ENCODE measurements at places on chromosomes 3 and 15. TPM values are rescaled to one million over a fixed set of nuclear protein-coding genes. Genes with fewer than 3 reads are reported as not detected.
A peak's percentile ranks its signal among the peaks of the same experiment; 100 is the strongest.

DNA sequence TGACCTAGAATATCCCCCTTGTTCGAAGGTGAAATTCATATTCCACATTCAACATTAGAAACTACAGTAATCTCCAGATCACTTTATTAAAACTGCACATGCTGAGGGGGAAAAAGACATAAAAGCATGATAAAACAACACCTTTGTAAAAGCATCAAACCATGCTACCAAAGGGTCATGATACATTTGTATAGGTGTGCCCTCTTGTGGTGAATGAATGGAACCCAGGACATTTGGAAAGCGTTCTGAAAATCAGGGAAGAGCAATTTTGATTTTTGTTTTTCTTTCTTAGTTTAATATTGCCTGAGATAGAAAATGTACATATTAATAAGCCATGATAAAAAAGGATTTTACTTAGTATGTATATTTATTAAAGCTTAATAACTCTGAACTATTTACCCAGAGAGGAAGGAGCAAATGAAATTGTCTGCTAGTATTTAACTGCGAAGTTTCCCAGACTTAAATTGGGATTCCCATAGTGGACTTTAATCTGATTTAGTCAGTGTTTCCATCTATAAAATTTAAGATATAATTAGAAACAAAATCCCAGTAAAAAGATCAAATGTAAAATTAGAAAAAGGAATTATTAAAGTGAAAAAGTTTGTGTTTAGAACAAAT, 105.8 kb upstream of the ARL6 start:
- DNase-seq = no peak

DNA sequence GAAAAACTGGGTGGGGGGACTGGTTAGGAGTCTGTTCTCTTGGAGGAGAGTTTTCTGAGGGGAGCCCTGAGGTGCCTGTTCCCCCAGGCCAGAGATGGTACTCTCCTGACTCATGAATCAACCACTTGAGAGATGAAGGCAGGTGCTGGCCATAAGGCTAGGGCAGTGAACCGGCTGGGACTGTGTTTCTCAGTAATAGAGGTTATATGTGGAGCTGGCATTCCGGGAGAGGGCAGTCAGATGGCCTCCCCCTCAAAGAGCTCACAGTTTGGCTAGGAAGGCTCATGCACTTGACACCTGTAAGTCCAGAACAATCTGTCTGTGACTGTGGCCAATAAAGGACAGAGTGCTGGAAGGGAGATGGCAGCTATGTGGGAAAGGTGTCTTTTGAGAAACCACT, 10.0 kb upstream of the SCN10A start:
- no peak for DNase-seq

GRCh38 chr3:45491344-45491743, 103.0 kb downstream of the LARS2 start:
- DNase-seq = no peak

Gene ECE2
- not detected for total RNA-seq

- DNase-seq = no peak
These were observed 112.4 kb upstream of the BHLHE40 start for GRCh38 chr3:4866866-4867265.

DNA sequence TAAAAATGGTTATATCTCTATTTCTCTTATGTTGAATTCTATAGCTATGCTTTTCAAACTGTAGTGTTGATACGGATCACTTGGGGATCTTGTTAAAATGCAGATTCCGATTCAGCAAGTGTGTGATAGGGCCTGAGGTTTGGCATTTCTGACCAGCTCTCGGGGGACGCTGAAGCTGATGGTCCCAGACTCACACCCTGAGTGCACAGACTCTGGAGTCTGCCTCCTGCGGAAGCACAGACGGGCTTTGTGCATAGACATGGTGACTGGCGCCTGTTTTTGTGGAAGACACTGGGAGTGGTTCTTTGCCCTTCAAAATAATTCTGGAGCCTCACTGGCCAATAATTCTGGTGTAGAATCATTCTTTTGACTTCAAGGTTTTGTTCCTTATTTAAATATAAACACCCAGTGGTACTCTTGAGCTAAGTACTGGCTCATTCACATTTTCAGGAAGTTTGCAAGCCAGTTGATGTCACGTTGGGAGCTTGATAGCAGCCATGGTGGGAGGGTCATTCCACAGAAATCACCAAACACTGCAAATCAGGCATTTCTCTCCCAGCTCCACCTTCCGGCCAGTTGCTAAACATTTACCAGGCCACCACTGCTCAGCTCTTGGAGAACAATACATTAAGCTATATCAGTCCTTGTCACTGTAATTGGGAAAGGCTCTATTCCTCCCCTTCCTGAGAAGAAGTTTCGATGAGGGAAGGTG, 19.2 kb downstream of the CLDN11 start:
- DNase-seq = no peak

GRCh38 chr3:135565546-135565945, 400.0 kb upstream of the PPP2R3A start:
- no peak for DNase-seq

Gene MINAR1
- 1.1 TPM for total RNA-seq

Gene KBTBD12
- total RNA-seq = 1.5 TPM

GRCh38 chr15:54707805-54708752, 488.7 kb downstream of the RSL24D1 start:
- DNase-seq = no peak

DNA sequence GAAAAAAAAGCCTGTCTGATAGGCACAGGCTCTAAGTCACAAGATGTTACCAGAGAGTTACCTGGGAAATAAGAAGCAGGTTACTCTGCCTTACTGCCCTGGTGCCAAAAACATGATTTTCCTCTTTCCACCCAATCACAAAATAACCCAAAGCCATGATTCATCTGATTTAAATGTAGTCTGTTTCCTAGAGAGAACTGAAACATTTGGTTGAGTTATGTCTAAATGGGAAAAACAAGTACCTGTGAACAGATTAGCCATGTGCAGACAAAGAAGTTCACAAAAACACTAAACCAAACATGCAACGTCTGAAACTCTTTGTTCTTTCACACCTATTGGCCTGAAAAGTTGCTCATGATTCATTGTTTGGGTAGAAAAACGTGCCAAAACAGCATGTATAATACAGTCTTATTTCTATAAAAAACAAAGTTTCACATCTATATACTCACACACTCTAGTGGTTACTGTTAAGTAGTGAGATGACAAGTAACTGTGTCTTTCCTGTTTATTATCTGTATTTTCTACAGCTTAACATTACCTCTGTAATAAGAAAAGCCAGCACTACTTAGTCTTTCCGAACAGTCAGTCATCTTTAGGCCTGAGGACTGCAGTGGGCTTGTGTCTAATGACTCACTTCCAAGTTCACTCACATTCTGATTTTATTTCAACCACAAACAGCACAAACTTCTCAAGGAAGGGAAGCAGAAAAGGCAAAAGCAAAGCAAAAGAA, 30.2 kb downstream of the FAM174B start:
- no peak for DNase-seq

DNA sequence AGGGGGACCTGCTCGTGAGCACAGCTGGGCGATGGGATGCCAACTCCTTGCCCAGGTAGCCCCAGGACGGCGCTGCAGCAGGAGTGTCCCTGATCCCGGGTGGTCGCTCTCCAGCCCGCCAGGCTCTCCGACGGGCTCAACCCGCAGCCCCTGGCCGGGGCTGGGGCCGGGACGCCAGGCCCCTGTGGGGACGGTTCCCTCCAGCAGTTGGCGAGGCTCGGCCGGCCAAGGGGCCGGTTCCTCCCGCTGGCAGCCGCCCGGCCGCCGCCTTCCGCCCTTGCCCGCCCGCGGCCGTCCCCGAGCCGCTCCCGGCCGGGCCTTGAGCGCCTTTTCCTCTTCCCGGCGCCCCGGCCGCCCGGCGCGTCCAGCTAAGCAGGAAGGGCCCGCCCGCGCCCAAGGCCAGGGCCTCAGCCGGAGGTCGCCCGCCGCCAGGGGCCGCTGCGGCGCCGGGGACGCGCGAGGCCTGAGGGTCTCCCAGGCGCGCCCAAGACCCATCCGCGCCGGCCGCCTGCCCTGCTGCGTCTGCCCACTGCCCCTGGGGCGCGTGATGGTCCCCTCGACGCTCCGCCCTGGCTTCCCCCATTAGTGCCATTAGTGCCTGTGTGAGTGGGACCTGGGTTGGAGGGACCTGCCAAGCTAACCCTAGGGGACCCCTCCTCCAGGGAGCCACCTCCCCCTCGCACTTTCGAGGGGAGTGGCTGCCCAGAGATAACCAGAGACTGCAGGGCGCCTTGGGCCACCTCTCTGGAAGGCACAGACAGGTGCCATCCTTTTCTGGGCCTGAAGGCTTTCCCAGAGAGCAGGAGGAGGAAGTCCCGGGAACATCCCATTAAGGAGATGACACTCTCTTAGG, 106.4 kb downstream of the FBLN2 start:
- peak; percentile 31 for DNase-seq

DNA sequence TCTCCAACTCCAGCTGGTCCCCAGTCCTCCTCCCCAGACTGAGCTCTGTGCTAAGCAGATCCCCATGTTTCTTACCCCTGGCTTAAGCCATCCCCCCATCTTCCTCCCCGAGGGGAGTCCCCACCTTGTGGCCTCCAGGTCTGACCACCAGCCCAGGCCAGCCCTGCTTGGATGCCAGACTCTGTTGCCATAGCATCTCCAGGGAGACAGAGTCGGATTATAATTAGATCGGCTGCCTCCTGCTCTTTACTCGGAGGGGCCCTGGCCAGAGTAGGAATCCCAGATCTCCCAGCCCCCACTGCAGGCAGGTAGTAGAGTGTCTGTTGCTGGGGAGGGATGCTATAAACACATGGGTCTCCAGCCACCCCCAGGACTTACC, 2.4 kb downstream of the KLHDC8B start:
- no peak for DNase-seq

Gene PRR20G
- total RNA-seq = not detected

DNA sequence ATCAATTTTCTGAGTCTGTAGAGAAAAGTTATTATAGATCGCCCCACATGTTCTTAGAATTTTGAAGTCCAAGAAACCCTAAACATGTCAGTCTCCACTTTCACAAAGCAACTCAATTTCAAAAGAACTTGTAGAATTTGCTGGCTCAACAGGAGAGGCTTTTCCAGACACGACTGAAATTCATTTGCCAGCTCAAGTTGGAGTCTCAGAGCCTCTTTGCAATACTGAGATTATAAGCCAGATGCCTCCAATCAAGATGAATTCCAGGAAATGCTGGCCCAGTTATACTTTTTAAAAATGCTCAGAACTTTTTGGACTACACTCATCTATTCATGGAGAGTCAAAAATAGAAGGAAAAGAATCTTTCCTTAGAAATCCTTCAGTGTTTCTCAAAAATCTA, 56.9 kb upstream of the NLGN1 start:
- no peak for DNase-seq

Gene ZNF385D
- 2.2 TPM for total RNA-seq

Measured in thyroid gland (tissue), 4 donors.